ENCODE measurements at places on chromosomes 7 and 10.

DNA sequence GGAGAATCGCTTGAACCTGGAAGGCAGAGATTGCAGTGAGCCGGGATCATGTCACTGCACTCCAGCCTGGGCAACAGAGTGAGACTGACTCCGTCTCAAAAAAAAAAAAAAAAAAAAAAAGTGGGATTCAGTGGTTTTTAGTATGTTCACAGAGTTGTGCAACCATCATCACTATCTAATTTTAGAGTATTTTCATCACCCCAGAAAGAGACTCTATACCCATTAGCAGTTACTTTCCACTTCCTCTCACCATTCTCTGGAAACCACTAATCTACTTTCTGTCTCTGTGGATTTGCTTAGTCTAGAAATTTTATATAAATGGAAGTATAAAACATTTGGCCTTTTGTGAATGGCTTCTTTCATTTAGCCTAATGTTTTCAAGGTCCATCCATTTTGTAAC lies 113.4 kb downstream of the ST7 start:
- no peak for DNase-seq

GRCh38 chr10:101827919-101828600 lies 9.8 kb upstream of the OGA start:
- no peak for DNase-seq

DNA sequence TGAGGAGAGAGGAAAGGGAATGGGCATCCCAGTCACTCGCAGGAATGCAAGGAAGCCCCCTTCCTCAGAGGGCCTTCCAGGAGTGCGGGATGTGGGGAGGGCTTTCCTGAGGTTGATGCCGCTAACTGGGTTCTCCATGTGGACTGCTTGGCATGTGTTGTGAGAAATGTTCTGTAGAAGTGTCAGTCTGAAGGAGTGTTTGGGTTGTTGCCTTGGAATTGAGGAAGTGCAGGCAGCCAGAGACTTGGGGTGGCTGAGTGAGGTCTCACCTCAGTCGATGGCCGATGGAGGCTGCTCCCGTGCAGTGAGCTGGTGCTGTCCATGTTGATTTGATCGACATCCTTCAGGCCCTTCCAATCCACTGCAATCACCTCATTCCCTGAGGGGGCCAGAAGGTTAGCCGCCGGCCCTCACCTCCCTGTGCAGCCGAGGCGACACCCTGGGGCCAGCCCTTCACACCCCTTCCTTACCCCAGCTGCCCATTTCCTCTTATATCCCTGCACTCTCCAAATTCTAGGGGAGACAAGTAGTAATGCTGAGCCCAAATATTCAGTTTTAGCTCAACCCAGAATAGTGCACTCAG lies 2.7 kb downstream of the FAM131B start:
- DNase-seq: no peak

DNA sequence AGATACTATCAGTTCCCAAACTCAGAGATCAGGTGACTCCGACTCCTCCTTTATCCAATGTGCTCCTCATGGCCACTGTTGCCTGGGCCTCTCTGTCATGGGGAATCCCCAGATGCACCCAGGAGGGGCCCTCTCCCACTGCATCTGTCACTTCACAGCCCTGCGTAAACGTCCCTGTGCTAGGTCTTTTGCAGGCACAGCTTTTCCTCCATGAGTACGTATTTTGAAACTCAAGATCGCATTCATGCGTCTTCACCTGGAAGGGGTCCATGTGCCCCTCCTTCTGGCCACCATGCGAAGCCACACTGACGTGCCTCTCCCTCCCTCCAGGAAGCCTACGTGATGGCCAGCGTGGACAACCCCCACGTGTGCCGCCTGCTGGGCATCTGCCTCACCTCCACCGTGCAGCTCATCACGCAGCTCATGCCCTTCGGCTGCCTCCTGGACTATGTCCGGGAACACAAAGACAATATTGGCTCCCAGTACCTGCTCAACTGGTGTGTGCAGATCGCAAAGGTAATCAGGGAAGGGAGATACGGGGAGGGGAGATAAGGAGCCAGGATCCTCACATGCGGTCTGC lies 162.2 kb downstream of the EGFR start:
- no peak for DNase-seq

GRCh38 chr10:33325929-33326328 lies 8.5 kb downstream of the NRP1 start:
- DNase-seq: peak; percentile 21

DNA sequence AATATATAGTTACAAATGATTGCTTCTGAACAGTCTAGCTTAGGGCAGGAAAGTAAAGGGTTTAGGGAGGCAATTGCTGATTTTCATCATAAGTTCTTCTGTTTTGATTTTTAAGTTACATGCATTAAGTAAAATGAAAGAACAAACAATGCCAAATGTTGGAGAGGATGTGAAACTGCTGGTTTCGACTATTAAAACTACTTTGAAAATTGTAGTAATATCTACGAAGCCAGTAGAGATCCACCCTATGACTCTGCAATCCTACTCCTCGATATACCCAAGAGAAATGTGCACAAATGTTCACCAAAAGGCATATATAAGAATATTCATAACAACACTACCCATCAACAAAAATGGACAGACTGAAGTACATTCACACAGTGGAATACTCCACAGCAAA lies 24.3 kb downstream of the PDZD8 start:
- DNase-seq: no peak

DNA sequence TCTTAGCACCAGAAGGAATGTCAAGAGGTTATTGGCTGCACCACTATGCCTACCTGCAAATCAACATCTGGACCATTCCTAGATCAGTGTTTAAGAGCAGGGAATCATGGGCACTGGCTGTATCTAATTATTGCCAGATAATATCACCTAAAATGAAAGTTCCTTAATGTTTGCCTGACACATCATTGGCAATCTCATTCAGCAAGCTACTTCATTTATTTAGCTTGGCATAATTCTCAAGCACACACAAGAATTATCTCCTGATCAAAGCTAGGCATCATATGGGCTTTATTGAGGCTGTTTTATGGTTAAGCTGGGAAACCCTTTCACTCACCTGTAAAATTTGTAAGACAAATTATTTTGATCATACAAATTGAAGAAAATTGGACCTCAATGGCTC lies 581.7 kb downstream of the INHBA start:
- DNase-seq: no peak

GRCh38 chr10:100569687-100570481 lies 34.1 kb downstream of the HIF1AN start:
- no peak for DNase-seq

DNA sequence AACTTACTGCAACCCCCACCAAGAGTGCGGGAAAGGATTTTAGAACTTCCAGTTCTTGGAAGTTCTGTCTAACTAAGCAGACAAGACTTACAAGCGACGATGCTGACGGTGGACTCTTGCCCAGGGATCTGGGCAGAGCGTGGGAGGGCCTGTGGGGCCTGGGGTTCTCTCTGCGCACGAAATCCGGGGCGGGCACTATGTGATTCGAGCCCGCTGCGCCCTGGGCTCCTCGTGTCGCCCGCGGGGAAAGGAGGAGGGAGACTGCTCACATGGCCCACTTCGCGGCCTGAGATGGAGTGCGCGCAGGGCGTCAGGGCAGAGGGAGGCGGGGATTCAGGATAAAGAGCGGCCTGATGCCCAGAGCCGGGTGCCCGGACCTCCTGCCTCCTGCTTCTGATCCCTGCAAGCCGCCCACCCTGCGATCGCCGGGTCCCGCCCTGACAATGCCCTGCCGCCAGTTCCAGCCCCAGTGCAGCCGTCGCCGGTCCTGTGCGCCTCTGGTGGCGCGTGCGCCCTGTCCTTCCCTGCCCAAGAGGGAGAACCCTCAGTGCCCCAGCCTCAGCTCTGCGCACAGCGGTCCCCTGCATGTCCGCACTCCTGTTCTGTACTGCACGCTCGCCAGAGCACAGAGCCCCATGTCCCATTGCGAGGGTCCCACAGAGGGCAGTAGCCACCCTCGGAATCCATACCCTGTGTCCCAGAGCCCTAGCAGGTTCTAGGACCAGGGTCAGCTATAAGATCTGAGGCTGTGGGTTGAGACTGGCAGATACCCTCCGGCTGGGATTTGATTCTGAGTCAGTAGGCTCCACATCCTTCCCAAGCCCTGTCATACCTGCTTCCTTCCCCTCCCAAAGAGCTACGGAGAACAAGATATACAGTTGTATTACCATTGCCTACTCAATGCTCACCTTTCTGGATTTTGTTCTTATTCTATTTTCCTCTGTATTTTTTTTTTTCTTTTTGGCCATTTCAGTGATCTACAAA lies 99.4 kb upstream of the TMEM106B start:
- DNase-seq: peak; percentile 52

DNA sequence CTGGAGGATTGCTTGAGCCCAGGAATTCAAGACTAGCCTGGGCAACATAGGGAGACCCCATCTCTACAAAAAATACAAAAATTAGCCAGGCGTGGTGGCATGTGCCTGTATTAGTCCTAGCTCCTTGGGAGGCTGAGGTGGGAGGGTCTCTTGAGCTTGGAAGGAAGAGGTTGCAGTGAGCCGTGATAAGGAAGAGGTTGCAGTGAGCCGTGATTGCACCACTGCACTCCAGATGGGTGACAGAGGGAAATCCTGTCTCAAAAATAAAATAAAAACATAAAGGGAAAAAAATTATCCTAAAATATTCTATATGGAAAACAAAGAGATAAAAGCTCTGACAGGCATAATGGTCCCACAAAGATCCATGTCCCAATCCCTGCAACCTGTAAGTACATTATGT lies 87.9 kb upstream of the KAT6B start:
- DNase-seq: no peak

- no peak for DNase-seq
Measured at GRCh38 chr7:98339043-98339442, 57.6 kb downstream of the BRI3 start.

DNA sequence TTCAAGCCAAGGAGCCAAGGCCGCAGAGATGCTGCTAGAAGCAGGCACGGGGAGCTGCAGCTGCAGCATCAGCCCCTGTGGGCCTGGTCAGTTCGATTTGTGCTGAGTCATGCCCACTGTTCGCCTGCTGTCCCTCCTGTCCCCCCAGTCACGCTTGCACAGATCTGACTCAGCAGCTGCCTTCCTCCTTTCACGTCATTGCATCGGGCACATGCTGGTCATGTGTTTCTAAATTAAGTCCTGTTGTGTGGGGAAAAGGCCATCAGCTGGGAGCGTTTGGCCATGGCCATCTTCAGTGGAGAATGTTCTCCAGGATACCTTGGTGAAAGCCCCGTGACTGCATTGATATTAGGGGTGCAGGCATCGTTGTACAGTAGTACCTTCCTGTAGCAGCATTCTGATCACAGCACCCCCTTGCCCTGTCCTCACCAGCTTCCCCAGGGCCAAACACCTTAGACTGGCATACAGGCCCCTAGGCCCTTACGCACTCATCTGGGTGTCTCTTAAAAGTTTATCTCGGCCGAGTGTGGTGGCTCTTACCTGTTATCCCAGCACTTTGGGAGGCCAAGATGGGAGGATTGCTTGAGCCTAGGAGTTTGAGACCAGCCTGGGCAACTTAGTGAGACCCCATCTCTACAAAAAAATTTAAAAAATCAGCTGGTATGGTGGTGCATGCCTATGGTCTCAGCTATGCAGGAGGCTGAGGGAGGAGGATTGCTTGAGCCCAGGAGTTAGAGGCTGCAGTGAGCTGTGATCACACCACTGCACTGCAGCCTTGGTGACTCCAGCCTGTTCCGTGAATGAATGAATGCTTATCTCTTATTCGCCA lies 23.2 kb downstream of the POR start:
- peak; percentile 88 for DNase-seq

GRCh38 chr7:28205506-28205905 lies 24.9 kb upstream of the JAZF1 start:
- no peak for DNase-seq
